T-helper 2 cell treated with Interferon-gamma antibody and Interleukin-4, amounts not matched to agents 5 μg/mL and 100 μg/mL, for 36 hours (primary cell): ENCODE measurements at places on chromosomes 3 and 15.

DNA sequence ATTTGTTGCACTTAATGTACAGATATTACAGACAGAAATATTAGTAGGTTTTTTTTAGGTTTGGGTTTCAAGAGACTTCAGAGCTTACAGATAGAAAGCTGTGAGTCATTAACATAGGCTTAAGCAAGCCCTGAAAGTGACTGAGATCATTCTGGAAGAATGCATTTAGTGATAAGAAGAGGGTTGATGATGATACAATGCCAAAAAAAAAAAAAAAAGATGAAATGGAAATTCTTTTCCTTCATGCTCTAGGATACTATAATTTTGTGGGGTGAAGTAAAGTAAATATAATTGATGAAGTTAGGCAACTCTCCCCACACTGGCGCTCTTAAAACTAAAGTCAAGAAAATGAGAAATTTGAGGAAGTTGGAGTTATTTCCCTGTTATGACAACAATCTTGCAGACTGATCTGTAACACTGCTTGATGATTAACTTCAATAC lies 169.4 kb upstream of the ZNF385D start:
- no peak for DNase-seq

- no peak for DNase-seq
Observed at GRCh38 chr3:97291901-97292300, 472.7 kb upstream of the ARL6 start.

DNA sequence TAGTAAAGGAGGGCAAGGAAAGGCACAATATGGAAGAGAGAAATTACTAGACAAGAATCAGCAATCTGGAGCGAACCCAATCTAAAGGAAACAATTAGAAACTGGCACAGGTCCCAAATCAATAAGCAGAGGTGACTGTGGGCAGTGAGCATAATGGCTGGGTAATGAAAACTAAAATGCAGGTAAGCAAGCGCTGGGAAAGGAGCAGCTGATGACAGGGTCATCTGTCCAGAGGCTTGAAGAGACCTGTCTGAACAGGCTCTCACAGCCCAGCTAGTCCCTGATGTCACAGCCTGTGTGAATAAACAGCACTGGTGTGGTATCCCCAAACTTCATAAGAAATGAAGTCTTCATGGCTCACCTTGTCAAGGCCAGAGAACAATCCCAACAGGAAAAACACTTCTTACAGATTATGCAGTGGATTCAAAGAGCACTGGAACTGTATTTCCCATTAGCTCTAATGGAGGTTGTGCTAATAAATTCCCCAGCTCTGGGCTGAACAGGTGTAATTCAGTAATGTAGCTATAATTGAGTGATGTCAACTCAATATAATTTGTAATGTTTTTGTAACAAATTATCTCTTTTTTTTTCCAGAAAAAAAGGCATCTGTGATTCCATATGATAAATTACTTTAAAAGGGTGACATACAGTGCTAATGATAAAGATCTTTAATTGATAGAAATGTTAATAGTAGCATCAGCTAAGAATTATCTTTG lies 197.3 kb downstream of the FHIT start:
- no peak for DNase-seq

DNA sequence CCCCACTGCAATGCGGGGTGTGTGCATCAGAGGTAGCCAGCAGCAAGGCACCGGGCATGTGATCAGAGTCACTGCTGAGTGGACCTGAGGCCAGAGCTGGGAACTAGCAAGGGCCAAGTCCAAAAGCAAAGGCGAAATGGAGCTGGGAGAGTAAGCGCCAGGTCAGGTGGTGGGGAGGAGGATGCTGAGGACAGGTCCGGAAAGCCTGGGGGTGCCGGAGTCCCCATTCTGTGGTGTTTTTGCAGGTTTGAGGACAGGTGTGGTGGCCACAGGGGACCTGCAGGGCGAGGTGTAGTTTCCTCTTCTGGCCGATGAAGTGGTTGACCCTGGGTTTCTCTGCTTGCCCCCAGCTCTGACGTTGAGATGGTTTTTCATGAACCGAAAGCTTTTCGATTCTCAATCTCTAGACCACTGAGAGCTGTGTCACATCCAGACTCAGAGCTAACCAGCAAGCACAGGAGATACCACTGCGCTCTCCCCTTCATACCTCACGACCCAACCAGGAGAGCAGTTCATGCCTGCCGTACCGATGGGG lies 35.0 kb upstream of the HES1 start:
- DNase-seq = no peak

GRCh38 chr3:21294768-21295167 lies 456.2 kb downstream of the ZNF385D start:
- DNase-seq = no peak
